M059J (cell line): ENCODE measurements at places on chromosomes 5 and 9. TPM values are rescaled to one million over a fixed set of nuclear protein-coding genes. Genes with fewer than 3 reads are reported as not detected.

GRCh38 chr9:83456226-83456625 is 82.0 kb downstream of the FRMD3 start:
- DNase-seq = no peak

GRCh38 chr5:179164331-179165311 is 104.4 kb downstream of the ZNF354C start:
- no peak for DNase-seq

DNA sequence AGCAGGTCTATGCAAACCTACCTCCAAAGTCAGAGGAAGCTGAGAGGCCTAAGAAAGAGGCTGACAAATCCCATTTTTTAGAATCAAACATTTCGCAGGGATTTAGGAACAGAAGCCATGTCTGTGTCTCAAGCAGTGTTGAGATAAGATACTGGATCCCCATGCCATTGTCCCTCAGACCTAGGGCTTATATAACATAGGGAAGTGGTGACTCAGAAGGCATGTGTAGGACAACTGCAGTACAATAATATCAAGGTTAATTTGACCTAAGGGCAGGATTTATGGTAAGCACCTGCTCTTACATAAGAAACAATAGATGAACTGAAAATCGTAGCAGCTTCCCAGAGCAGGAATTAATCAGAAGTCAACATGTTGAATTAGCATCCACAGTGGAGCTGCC is 459.4 kb downstream of the ANXA1 start:
- DNase-seq = no peak

DNA sequence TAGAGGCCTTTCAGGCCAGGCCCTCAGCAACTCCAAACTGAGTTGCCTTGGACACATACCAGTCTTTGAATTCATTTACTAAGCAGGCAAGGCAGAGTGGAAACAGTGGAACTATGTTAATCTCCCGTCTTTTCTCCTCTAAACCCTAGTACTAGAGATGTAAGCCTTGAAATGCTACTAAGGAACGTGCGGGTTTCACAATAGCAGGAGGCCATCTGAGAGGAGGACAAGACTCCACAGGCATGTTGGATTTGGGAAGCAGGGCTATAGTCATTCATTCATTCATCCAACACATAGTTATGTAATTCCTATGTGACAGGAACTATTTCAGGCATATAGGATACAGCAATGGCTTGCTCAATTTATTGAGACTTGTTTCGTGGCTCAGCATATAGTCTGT is 3.3 kb upstream of the OCLN start:
- no peak for DNase-seq

DNA sequence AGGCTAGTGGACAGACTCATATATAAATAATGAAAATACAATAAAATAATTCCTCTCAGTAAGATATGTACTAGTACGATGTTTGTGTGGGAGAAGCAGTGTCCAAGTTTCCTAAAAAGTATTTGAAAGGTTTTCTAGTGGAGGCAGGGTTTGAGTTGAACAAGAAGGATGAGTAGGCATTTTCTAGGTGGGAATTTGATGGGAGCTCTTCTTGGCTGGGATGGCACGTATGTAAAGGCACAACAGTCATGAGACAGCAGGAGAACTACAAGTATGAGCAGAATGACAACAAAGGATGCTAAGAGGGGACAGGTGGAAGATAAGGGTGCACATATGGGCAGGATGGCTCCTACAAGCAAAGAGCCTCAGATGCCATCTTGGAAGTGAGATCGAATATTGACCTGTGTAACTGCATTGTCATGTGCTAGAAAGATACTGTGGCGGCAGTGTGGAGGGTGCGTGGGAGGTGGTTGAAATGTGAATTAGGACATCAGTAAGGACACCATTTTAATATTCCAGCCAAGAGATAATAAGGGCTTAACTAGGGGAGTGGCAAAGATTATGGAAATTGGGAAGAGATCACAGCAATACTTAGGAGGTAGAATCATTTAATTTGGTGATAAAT is 135.8 kb downstream of the RPS23 start:
- DNase-seq = no peak

- DNase-seq = no peak
These were observed 30.7 kb downstream of the DNM1 start for GRCh38 chr9:128233817-128234406.

- no peak for DNase-seq
These were observed 25.9 kb upstream of the BOD1 start for GRCh38 chr5:173642191-173642816.

GRCh38 chr9:113523421-113524141 is 60.1 kb downstream of the RGS3 start:
- DNase-seq = no peak

DNA sequence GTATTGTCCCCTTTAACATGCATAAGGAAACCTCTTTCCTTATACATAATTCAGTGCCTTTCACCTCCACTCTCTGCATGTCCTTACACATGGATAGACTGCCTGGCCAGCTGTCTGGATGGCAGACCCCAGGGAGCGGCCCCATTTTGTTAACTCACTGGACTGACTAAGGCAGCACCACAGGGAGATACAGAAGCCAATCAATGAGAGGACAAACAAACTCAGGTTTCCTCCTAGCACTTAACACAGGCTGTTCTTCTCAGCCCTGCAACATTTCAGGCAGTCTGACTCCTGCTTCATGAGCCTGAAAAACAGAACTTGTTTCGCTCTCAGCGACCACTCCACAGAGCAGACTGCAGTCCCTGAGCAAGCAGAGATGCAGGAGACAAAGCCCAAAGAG is 135.4 kb upstream of the RASEF start:
- DNase-seq = no peak

The WWC1 gene
- 6.1 and 9.7 TPM in 2 replicates for total RNA-seq

The CER1 gene
- not detected in 2 replicates for total RNA-seq

The LECT2 gene
- total RNA-seq = not detected in 2 replicates
